ENCODE measurements at places on chromosomes 5 and 9.

DNA sequence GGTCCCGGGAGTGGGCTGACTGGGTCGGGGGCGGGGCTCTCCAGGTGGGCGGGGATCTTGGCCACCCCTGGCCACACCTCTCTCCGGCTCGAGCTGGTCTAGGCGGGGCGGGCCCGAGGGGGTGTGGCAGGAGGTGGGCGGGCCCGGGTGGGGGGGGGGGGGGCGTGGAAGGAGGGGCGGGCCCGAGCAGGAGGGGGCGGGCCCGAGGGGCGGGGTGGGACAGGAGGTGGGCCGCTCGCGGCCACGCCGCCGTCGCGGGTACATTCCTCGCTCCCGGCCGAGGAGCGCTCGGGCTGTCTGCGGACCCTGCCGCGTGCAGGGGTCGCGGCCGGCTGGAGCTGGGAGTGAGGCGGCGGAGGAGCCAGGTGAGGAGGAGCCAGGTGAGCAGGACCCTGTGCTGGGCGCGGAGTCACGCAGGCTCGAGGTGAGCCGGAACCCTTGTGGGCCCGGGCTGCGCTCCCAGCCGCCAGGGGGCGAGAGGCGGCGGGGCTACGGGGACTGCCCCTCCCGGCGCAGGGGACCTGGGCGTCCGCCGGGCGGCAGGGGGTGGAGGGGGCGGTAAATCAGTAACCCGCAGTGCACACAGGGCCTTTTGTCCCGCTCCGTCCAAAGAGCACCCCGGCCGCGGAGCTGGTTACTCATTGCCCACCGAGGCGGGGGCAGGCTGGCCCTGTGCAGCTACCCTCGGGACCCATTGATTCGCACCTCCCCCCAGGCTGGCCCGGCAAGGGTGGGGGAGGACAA is at the start of gene FGFR4:
Gene FGFR4, plus strand, starts transcription at position 262 of the 744 bp plus-strand sequence. CDS start 2,688 bp downstream, outside the sequence.
- peak; percentile 79 for DNase-seq

GRCh38 chr5:72407541-72407940 is 87.4 kb downstream of the PTCD2 start:
- DNase-seq = no peak

GRCh38 chr5:19555436-19555835 is 432.6 kb downstream of the CDH18 start:
- no peak for DNase-seq

GRCh38 chr5:123673107-123673506 is 161.1 kb downstream of the CSNK1G3 start:
- no peak for DNase-seq

- no peak for DNase-seq
Measured at GRCh38 chr9:70133253-70134208, 89.9 kb downstream of the MAMDC2 start.

DNA sequence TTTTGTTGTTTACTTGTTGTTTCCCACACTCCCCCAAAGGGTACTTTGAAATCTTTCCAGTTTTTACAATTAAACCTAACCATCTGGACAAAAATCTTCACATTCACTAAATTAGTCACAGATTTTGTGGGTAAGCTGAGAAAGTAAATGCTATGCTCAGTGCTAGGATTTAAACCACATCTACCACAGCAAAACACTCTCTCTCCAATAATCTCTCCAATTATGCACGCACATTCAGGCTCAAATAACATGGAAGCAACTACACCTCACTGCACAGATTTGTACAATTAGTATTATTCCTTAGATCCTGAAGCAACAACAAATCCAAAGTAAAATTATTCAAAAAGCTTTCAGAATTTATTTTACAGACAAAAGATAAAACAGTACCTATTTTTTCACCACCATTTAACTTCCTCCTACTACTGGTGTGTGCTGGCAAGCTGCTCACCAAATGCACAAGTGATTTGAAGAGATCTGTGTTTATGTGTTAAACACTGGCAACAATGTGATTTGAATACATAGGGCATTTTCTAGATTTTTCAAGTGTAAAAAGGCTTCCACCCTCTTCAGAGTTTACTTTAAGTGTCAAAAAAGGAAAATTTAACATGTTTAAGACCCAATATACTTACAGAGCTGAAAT is 16.6 kb downstream of the ZNF608 start:
- DNase-seq = no peak

GRCh38 chr5:40547994-40548575 is 131.6 kb upstream of the PTGER4 start:
- no peak for DNase-seq

DNA sequence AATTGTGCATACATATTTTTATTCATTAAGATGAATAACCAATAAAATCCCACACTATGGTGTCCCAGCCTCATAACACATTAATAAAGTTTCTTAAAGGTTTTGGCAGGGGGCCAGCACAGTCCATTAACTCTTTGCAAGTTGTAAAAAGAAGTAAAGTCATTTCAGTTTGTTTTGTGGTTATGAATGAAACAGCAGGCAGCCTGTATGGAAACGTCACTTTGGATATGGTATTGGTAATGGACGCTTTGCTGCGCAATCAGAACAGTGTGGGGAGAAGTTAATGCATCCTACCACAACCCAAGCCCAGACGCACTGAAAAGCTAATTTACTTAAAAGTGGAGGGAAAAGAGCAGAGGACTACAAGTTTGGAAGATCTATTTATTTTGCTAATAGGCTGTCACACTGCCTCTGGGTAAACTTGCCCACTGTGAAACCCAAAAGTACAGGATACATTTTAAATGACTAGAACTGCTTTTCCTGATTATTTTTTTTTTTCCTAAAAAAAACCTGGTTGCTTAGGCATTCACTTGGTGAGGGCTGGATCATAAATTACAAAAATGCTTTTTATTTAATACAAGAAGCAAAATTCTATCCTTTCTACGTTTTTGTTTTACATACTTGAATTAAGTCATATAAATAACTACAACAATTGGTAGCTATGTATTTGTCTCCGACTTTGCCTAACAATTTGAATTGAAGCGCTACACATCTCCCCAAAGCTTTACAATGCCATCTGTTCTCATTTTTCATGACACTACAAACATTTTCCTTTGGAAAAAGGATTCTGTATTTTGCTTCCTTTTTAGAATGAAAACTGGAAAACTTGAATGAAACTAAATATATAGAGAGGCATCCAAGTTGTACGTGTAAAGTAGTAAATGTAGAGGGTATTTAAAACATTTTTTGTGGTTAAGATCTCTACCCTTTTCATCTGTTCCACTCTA is 104.3 kb downstream of the NFIB start:
- DNase-seq = no peak

DNA sequence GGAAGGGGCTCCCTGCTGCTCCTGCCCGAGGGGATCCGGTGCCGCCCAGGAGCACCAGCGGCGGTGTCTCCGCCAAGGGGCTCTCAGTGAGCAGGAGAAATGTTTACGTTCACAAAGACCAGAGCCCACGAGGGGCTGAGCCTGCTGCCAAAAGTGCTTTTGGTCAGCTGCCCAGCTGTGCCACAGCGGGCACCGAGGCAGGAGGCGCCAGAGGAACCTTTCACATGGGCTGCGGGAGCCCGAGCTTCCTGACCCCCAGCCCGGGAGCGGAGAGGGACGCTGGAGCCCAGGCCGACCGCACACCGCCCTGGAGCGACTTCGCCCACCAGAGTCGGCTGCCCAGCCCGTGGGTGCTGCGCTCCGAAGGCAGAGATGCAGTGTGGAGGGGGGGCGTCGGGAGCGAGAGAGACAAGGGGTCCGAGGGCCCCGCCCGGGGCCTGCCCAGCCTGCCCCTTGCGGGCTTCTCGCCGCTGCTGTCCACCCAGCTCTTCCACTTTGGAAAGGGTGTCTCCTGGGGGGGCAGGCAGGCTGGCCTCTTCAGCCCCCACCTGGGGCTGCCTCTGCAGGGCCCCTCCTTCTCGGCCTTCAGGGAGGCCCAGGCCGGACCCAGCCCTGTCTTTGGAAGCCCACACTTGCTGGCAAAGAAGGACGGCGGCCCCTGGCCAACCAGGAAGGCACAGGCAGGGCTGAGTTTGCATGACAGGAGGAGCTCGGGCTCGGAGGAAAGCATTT is 7.9 kb downstream of the PPP1R26 start:
- DNase-seq = no peak

DNA sequence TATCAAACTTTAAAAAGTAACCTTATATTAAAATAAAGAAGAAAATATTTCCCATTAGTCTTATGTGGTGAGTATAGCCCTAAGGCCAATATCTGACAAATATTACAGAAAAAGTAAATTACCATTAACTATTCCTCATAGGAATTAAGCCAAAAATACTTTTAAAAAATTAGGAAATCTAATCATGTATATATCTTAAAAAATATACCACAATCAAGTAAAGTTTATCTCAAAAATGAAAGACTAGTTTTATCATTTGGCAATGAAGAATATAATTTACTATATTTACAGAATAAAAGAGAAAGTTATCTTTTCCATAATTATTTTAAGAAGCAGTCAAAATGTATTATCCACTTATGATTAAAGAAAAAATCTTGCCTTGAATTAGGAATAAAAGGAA is 458.8 kb upstream of the ZNF462 start:
- DNase-seq = no peak

- DNase-seq = no peak
Measured at GRCh38 chr5:6261256-6261655, 117.1 kb downstream of the MED10 start.

GRCh38 chr9:27059412-27059811 is 49.6 kb upstream of the TEK start:
- DNase-seq = no peak
